ENCODE measurements at places on chromosomes 7 and 10.
A peak's percentile ranks its signal among the peaks of the same experiment; 100 is the strongest.

- DNase-seq, result no peak
These were observed 457.3 kb upstream of the SEMA3A start for GRCh38 chr7:84651876-84652275.

GRCh38 chr7:144866189-144866588, 30.3 kb upstream of the TPK1 start:
- no peak for DNase-seq

DNA sequence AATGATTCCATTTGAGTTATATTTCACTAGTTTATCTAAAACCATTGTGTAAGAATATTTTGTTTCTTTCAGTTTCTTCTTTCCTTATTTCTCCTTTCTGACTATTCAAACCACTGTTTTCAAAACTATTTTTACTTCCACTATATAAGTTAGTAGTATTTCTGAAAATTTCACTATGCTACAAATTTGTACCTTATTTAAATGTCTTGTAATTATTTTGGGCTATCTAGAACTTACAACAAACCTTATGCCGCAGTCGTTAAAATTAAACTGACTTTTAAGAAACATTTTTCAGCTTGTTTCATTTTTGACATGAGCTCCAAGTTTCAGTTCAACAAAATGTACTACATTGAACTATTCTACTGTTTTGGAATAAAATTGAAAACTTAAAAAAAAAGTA, 1.8 kb downstream of the TFEC start:
- no peak for DNase-seq

GRCh38 chr7:22051886-22052673, 106.4 kb upstream of the CDCA7L start:
- peak; percentile 38 for DNase-seq

DNA sequence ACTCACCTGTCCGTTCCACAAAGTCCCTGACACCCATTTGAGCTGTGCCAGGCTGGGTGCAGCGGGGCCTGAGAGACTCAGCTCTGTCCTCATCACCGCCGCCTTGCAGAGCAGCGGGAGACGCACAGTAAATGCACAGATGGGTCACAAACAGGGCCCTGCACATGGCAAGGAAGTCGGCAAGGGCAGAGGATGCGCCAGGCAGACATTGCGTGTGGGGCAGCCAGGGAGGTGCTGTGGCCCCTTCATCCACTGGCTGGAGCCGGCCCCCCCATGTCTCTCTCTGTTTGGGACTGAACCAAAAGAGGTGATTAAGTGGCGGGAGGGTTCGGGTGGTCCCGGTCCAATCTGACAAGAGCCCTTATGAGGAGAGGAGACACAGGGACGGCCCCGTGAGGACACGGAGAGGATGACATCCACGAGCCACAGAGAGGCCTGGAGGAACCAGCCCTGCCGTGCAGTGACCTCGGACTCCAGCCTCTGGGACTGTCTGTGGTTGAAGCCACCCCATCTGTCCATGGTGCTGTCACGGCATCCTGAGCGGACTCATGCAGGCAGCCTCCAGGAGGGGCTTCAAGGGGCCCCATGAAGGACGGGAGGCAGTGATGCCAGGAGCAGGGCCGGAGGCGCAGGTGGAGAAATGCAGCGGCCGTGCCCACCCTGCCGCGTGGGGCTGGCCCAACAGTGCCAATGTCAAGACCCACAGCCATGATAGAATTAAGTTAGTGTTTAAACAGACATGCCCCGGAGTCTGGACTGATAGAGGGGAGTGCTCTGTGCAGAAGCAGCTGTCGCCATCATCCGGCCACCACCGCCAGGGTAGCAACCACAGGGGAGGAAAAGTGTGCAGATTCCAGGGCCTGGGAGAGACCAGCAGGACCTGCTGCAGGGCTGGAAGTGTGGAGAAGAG, 28.4 kb upstream of the FOXL3 start:
- DNase-seq, result no peak

DNA sequence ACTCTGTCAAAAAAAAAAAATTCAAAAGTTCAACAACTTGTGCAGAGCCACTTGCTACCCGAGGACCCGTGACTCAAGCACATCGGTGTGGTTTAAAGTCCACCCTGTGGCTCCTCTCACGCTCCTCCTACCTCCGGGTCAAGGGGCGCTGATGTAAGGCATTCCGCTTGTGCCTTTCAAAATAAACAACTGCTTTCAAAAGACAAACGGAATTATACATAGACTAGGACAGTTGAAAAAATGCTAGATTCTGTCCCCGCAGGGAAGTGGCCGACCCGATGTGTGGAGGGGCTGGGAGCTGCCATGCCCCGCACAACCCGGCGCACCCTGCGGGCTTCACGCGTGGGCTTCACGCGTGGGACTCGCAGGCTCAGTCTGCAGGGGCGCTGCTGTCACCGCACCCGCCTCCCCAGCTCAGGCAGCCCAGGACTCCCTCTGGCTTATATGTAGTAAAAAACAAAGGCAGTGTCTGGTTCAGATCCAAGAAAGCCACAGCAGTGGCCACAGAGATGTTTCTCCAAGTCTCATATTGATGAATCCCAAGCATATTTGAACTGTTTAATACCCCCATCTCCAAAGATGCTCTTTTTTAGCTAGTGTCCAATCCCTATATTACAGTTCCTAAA, 239.7 kb upstream of the INHBA start:
- DNase-seq, result no peak

GRCh38 chr7:28533267-28533666, 120.9 kb downstream of the CREB5 start:
- DNase-seq, result no peak

GRCh38 chr7:41298409-41298808, 404.5 kb downstream of the INHBA start:
- no peak for DNase-seq

- no peak for DNase-seq
These were observed 233.8 kb upstream of the LRRN3 start for GRCh38 chr7:110857106-110857505.

DNA sequence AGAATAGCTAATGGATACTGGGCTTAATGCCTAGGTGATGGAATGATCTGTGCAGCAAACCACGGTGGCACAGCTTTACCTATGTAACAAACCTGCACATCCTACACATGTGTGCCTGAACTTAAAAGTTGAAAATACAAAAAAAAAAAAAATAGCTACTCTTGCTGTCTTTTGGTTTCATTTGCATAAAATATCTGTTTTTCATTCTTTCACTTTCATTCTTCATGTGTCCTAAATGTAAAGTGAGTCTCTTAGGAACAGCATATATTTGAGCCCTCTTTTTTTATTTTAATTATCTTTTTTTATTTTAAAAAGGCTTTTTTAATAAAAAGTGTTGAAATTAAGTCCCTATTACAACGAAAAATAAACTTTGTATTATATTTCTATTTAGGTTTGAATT, 836.1 kb upstream of the KCND2 start:
- DNase-seq, result no peak

GRCh38 chr10:113078282-113078907, 128.3 kb downstream of the TCF7L2 start:
- DNase-seq, result no peak

GRCh38 chr10:119153661-119154060, 11.9 kb downstream of the SFXN4 start:
- DNase-seq, result no peak

GRCh38 chr7:129986600-129986999, 33.8 kb upstream of the UBE2H start:
- peak; percentile 55 for DNase-seq

DNA sequence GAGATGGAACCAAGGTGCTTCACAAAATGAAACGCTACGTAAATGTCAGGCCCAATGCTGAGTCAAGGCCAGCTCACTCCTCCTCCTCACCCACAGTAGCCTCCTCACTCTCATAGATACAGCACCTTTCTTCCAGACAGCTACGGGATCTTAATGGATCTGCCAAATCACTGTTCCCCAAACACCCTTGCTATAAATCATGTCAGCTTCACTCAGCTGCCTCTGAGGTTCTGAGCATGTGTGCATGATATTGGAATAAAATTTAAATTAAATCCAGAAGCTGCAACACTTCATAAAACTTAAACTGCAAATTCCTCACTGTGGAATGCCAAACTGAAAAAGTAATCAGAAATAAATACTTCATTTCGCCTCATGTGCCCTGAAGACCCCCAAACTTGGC, 14.7 kb upstream of the CPXM2 start:
- no peak for DNase-seq

DNA sequence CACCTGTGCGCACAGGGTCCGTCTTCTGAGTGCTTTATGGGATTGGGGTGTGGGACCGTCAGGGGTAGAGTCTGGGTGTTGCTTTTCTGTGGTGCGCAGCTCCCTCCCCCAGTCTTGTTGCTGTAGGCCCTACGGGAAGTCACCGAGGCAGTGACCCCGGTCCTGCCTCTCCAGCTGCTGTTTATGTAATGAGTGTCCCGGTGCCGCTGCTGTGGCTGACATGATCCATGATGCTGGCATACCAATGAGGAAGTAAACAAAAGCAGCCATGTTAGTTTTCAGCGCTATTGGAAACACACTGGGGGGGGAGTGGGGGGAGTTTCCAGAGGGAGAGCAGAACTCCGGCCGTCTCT, 1.1 kb downstream of the TRIM8 start:
- no peak for DNase-seq

DNA sequence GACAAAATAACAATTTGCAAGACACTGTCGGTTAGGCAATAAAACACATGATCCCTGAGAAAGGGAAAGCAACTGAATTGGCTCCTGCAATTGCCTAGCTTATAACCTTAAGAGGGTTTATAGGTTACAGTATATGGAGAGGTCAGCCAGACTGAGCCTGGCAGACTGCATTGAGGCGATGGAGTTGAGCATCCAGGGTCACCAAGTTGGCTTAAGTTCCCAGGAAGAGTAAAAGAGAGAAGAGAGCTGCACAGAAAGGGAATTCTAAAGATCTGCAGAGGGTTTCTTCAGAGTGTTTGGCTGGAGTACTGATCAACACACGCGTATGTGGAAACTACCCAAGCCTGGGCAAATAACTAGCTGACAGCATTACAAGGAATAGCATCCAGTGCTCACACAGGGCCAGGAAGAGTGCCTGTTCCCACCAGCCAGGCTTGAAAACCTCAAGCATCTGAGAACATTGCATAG, 11.2 kb downstream of the ANKMY2 start:
- no peak for DNase-seq

GRCh38 chr10:130808686-130809085, 502.8 kb downstream of the TCERG1L start:
- no peak for DNase-seq

- DNase-seq, result no peak
These were observed 399 bp downstream of the FHIP2A start for GRCh38 chr10:114821915-114822443.

DNA sequence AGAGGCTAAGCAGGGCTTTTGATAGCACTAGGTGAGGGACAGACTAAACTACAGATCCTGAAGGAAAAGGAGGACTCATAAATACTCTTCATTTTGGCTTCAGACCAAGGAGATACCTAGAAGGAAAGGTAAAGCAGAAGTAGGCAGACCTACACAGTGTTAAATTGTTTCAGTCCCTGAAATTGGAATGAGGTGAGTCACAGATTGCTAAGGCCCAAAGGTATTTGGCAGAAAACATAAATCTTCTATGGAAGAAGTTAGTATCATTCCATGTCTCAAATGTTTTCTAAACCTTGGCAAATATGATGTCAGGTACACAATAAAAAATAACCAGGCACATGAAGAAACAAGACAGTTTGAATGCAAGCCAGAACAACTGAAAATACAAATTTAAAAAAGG, 30.0 kb downstream of the MTERF1 start:
- DNase-seq, result peak; percentile 42

DNA sequence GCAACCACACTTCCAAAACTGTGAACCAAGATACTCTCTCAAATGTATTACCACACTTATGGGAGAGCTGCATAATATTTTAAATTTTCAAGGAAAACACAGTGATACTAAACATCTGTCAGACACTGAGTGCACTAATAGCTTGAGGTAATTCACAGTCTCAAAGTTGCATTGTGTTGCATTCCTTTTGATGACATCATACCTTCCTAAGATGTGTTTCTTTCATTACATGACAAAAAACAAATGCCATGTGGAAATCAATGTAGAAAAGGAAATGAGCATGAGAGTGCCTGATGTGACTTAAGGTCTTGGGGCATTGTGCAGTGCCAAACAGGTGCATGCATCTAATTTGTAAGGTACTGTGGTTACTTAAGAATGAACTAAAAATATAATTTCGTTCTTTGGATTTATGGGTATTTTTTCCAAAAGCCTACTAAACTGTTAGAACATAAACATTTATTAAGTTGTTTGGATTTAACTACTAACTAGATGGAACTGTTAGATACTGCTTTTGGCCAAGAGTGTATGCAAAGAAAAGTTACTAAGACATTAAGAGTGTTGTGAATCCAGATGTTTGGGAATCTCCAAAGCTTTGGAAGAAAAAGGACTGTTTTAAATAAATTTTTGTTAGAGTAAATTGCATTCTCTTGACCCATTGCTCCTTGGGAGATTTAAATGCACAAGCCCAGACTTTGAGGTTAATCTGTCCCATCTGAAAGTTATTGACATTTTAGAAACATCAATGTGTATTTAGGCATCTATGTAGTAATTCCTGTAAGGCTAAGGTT, 496.2 kb upstream of the SEMA3D start:
- DNase-seq, result no peak

GRCh38 chr7:115491744-115492380, 538.7 kb downstream of the TFEC start:
- DNase-seq, result no peak

DNA sequence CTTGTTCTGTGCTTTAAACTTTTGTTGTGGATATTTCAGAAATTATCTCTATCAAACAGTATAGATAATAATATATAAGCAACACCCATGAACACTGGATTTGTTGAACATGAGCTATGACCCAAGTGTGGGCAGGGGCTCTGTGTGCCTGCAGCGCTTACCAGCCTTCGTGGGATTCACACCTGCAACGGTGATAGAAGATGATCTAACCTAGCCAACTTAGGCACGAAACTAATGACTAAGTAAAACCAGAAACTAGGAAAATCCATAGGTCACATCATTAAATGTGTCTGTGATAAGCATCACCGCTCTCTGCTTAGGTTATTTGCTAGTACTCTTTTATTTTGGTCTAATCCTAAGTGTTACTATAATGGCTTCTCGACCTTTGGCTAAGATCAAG, 18.0 kb downstream of the SPAG6 start:
- no peak for DNase-seq

GRCh38 chr10:99730026-99730425, 1.9 kb downstream of the COX15 start:
- peak; percentile 87 for DNase-seq

DNA sequence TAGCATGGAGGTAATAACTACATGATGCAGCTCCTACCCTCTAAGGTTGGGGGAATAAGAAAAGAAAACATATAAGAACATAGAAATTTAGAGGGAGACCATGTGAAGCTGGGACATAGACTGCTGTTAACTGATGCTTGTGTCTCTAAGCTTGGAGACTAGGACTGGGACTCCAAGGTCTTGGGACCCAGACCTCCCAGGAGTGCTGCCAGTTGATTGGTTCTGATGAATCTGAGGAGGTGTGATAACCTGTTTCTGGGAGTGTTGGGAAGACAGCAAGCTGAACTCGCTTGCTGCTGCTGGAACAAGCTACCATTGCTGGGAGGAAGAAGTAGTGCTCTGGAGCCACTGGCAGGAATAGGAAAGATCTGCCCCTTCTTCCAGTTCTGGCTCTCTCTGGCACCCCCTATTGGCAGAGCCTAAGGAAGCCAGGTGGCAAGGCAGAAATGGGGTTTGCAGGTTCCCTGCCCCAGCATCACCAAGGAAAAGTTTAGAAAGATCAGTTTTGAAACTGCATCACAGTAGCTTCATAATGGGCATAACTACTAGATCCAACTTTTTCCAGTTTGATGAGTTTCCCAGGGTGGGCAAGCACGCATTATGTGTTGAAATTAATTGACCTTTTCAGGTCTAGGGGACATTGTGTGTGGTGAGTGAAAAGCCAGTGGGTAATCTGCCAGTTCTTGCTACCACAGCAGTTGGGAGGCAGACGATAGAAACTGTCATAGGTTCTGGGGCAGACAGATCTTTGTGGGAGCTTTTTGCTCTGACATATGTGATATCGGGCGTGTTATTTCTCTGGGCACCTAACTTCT, 140.7 kb downstream of the SND1 start:
- DNase-seq, result no peak

Data from kidney epithelial cell (primary cell).